ENCODE measurements at places on chromosomes 5 and 9. TPM values are rescaled to one million over a fixed set of nuclear protein-coding genes. Genes with fewer than 3 reads are reported as not detected.

GRCh38 chr9:130372057-130372456, 72.7 kb upstream of the ASS1 start:
- no peak overlapping the region for H3K27ac ChIP-seq
- no peak overlapping the region for H3K4me3 ChIP-seq
- no peaks in the 10 kb centered on the region for H3K4me1 ChIP-seq
- no peaks in the 10 kb centered on the region for H3K27me3 ChIP-seq
- H3K36me3 ChIP-seq = no peaks in the 10 kb centered on the region

DNA sequence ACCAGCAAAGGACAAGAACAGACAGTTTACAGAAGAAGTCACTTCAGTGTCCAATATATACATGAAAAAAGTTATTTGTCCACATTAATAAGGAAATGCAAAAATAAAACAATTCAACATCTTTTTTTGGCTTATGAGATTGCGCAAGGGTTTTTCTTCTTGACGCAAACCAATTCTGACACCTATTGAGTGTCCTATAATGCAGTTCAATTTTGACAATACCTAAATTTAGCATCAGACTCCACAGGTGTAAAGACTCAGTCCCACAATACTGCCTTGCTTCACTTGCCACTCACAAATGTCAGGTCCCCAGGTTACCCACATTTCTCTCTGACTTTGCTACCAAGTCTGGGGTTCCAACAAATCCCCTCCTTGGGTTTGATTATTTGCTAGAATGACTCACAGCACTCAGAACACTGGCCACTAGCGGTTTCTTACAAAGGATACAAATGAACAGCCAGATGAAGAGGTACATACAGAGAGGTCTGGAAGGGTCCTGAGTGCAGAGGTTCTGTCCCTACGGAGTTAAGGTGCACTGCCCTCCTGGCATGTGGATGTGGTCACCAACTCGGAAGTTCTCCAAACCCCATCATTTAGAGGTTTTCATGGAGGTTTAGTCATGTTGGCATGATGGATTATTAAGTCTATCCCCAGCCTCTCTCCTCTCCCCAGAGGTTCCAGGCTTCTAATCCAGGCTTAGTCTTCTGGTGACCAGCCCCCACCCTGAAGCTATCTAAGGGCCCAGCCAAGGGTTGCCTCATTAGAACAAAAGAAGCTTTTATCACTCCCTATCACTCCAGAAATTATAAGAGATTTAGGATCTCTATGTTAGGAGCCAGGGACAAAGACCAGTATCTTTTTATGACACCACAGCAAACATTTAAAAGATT, 27.0 kb upstream of the SLC22A5 start:
- no peaks in the 10 kb centered on the region for H3K27me3 ChIP-seq
- no peaks in the 10 kb centered on the region for H3K36me3 ChIP-seq
- DNase-seq = no peak
- peaks cover 14% of the 10 kb centered on the region for H3K4me1 ChIP-seq
- H3K27ac ChIP-seq = no peak overlapping the region

DNA sequence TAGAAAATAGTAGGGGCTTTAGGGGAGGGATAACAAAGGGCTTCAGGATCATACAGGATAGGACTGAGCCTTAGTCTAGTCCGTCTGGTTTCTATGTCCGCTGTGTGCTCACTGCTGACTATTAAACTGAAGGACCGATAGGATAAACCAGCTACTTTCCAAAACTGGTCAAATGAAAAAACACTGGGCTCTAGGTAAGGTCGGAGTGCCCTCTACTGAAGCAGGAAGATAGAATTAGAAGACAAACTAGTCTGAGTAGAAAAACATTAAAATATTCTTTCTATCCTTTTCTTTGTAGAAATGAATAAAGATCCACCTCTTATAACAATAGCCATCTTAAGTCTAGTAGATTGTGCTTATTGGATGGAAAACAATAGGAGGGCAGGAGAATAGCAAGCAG, 133.6 kb downstream of the CEMIP2 start:
- no peak for DNase-seq
- H3K36me3 ChIP-seq = no peaks in the 10 kb centered on the region
- no peak overlapping the region for H3K27ac ChIP-seq

DNA sequence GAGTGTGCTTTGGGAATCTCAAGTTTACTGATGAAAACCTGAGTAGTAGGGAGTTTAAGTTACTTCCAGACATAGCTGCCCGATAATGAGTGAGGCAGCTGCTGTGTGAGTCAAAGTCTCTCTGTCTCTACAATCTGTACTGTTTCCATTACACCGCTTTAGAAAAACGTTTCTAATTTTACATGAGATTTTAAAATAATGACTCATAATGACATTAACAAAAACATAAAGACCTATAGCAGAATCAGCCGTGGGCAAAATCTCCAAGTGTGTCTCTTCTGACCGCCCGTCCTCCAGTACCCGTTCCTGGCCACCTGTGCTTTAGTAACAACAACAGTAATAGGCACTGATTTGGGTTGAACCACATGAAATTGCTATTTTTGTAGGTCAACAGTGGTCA, 69.6 kb upstream of the PRRC1 start:
- H3K36me3 ChIP-seq = no peaks in the 10 kb centered on the region
- DNase-seq = no peak
- no peak overlapping the region for H3K4me3 ChIP-seq
- no peaks in the 10 kb centered on the region for H3K4me1 ChIP-seq

GRCh38 chr5:2172471-2172870, 289.7 kb upstream of the IRX4 start:
- H3K4me1 ChIP-seq = no peaks in the 10 kb centered on the region
- no peak for DNase-seq
- no peak overlapping the region for H3K27ac ChIP-seq
- no peaks in the 10 kb centered on the region for H3K27me3 ChIP-seq
- no peak overlapping the region for H3K4me3 ChIP-seq

IL5 gene
- not detected for total RNA-seq
